ENCODE measurements at places on chromosomes 3 and 15.

DNA sequence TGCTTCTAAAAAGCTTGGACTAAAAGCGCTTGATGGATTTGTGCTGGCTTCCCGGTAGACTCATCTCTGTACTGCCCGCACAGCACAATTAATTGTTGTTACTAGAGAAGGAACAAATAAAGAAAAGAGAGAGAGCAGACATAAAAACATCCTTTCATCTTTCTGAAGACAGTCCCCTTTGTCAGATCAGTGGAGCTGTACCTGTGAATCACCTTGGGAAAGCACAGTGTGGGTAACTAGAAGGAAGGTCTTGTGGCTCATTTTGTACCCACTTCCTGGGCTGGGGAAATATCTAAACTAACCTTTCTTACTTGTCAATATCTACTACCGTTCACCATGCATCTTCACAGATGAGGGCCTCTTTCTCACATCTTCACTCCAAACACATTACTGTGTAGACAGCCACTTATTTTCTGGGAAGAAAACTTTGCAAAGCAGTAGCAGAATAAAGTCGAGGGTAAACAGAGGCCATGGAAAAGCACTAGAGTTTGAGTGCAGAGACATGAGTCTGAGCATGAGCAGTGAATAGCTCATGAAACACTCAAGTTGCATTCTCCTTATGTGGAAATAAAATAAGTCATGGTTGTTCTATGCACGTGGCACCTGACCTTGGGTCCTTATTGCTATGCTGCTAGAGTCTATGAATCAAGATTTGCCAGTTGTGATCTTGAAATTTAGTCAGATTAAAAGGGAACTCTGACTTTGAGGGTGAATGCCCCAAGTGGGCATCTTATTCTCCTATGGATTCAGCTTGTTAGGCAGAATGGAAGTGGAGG is 169.3 kb downstream of the LPP start:
- DNase-seq = no peak

DNA sequence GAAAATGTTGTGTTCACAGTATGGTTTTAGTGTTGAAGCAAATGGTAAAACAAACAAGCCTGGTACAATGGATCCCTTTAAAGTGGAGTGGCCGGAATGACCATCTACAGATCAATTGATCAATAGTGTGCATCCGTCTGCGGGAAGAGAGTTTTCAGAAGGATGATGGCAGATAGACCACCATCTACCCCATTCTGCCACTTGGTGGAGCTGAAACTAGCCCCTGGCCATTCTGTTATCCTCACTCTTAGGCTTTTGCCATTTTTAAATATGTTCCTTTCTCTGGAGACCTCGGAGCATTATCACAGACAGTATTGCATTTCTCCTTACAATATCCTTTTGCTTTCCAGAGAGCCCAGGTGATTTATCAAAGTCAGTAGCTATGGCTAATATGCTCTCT is 258.9 kb upstream of the CFAP20DC start:
- no peak for DNase-seq

DNA sequence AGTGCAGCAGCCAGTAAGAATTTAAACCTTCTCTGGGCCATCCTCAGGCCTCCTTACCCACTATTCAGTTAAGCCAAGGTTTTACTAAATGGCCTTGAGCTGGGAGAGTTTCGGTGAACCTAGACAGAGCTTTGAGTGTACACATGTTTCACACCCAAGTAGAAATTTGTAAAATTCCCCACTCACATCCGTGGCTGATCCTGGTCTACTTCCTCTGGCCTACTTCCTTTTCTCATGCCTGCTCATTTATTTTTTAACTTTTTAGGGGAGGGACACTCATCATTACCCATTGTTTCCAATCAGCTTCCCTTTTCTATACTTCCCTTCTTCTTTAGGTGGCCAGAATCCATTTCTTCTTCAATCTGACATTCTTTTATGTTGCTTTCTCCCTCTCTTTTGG is 7.6 kb downstream of the CX3CR1 start:
- DNase-seq = no peak

GRCh38 chr3:124478830-124479229 is 251.4 kb upstream of the UMPS start:
- DNase-seq = no peak

DNA sequence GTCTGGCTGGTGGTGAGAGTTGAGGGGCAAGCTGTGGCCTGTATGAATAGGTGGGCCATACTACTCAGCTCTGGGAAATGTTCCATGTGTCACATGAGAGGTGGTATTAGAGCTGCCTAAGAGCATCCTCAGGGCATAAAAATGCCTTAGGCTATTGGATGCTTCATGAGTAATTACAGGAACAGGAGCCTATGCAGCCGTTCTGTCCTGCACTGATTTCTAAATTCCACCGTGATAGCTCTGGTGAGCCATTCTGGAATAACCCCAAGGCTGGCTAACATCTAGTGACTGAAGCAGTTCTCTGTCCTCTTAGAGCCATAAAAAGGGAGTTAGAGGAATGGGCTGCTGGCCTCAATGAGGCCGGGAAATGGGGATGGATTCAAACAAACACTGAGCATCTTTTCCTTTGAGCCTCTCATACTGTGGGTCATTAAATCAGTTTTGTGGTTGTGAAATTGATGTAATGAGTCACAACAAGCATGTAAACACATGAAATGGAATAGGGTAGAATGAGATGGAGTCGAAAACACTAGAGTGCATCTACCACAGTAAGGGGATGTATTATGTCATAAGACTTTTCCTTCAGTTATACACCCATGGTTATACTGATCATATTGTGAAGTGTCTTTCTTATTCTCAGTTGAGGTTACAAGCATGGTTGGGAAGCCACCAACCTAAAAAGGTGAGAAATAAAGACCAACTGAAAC is 41.0 kb downstream of the DGKG start:
- no peak for DNase-seq

GRCh38 chr3:40997711-40998519 is 201.4 kb upstream of the CTNNB1 start:
- DNase-seq = no peak

DNA sequence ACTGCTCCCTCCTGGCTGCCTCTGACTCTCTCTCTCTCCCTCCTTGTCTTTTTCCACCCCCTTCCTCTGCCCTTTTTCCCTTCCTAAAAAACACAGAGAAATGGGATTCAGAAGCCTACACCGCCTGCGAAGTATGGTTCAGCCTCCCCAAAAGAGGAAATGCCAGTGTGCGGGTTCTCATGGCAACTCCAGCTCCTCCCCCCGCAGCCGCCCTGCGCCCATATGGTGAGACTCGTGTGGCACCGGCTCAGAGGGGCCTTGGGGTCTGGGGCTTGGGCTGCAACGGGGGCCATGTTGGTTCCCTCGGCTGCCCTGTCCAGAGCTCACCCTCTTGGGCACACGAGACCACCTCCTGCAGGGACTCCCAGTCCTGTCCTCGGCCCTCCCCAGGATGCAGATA is 23.6 kb upstream of the LINGO1 start:
- no peak for DNase-seq

DNA sequence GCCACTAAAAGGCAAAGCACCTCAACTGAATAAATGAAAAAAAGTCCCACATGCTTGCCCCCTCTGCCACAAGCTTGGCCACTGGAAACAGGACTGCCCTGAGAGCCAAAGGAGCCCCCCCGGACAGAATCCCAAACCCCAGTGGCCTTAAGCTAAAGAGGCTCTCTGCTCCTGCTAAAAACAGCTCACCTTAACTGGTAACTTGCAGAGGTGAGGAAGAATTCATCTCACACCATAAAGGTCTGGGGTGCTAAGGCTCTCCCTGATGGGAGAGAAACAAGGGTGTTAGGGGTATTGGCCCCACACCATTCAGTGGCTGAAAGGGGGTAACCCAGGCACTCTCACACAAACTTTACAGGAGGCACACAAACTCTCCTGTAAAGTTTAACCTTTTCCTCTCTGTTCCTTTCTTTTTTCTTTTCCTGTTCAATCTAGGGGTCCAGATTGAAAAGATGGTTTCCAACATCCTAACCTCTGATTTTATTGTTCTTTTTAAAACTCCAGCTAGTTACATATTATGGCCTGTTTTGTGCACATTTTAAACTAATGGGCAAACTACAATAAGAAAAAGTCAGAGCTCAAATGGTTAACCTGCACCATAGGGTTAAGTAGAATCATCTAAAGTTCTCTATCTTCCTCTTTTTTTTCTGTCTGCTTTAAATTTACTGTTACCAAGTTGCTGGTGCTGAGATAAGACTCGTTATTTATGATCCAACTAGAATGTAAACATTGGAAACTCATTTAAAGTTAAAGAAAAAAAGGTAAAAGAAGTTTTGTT is 19.9 kb downstream of the TRANK1 start:
- no peak for DNase-seq

GRCh38 chr15:90982135-90982534 is 12.2 kb downstream of the PRC1 start:
- DNase-seq = no peak

- no peak for DNase-seq
These were observed 84.3 kb upstream of the RNF7 start for GRCh38 chr3:141653847-141654246.

- no peak for DNase-seq
These were observed 32.9 kb upstream of the APOD start for GRCh38 chr3:195616681-195617080.

- DNase-seq = no peak
These were observed 27.6 kb upstream of the NRROS start for GRCh38 chr3:196611761-196612483.

- DNase-seq = no peak
These were observed 183.9 kb downstream of the FAM43A start for GRCh38 chr3:194869482-194870169.

DNA sequence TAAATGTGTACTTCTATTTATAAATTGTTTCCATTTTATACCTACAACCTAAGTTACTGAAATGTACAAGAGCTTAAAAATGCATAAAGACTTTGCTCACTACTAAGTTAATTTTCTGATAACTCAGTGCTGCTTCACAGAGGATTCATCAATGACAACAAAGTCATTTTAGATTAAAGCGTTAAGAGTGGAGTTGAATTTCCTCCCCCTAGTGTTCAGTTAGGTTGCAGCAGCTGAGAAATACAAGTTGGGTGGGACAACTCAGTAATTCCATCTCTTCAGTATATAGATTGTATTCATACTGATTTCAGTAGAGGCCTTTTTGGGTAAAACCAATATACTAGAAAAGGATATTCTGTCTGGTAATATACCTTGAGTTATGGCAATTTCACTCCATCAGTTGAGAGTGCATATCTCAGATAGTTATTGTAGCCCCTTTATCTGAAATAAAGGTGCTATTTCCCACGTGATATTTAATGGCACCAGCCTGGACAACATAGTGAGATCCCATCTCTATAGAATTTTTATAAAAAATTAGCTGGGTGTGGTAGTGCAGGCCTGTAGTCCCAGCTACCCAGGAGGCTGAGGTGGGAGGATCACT is 6.9 kb upstream of the RPL35A start:
- peak; percentile 51 for DNase-seq

DNA sequence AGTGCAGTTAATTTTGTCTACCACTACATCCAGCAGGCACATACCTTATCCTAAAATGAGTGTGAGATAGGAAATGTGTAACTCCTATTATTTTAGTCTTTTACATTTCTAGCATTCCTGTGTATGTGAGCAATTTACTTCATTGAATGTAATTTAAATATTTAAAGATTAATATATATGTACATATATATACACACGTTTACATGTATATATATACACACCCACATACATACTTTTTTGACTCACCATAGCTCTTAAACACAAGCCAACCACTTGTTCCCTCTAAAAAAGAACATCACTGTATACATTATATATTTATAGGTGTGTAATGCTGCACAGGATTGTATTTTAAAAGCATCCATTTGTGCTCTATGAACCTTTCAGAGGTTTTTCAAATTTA is 425.6 kb upstream of the NECTIN3 start:
- no peak for DNase-seq

GRCh38 chr15:98003996-98004395 is 43.5 kb downstream of the ARRDC4 start:
- no peak for DNase-seq

DNA sequence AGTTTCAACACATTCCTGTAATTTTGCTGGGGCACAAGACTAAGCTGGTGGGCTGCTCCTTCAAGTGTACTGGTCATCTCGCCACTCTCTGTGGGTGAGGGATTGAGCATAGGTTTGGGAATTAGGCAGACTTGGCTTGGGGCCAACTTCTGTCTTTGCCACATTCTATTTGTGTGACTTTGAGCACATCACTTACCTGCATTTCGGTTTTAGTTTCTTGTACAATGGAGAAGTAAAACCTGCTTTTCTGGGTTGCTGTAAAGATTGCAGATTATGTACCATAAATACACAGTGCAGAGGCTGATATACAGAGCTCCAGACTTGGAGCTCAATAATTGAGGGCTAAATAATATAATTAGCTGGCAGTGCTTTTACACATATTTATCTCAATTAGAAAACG is 162.1 kb downstream of the C3orf38 start:
- no peak for DNase-seq

GRCh38 chr3:184479426-184480126 is 82.0 kb upstream of the EPHB3 start:
- DNase-seq = no peak

GRCh38 chr15:25243800-25244097 is 195.1 kb downstream of the UBE3A start:
- DNase-seq = no peak

DNA sequence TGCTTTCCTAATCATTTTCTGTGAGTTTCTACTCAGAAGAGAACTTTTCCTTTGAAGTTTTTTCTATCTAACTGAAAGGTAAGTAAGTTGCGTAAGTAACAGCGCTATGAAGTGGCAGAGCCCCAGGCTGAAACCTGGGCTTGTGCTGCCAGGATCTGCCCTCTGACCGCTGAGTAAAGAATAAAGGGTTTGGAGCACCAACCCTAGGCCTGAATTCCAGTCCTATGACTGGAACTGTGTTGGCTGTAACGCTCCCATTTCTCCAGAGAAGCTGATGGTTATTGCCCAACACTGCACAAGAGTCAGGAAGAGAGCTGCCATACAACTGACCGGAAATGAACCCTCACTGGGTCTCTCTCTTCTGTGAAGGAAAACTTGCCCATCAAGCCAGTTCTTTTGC is 87.0 kb downstream of the FOXB1 start:
- DNase-seq = peak; percentile 32

DNA sequence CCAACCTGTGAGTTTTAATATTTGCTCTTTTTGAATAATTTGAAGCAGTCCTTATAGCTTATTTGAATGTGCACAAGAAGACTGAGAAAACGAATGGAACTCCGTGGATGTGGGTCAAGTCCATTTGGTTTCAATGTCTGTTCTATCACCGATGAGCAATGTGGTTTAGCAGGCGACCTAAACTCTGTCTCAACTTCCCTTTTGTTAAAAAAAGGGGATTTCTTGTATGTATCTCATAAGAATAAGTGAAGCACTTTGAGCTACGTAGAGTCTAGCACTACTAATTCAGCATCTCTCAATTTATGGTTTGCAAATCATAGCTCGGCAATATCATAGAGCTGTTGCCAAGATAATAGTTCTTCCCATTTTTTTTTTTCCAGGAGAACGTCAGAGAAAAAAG is 4.6 kb upstream of the SKIL start:
- DNase-seq = no peak

DNA sequence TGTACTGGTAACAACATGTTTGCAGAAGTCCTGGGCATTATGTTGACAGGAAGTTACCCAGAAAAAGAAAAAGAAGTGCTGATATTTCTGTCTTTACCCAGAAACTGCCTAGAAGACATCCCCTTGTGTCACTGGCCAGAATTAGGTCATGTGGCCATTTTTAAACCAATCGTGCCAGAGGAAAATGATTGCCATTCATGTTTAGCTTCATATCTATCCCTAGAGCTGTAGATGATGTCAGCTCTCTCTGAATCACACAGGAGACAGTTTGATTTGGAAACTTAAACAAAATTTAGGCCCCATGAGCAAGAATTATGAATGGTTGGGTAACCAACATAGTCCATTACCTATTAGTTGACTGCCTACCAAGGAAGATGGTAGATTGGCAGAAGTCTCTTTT is 8.9 kb upstream of the PLOD2 start:
- DNase-seq = no peak

GRCh38 chr15:51051776-51052175 is 42.9 kb downstream of the TNFAIP8L3 start:
- DNase-seq = no peak
